ENCODE measurements at places on chromosomes 12 and 14.
A peak's percentile ranks its signal among the peaks of the same experiment; 100 is the strongest.

GRCh38 chr12:101828463-101829196 is 2.1 kb downstream of the GNPTAB start:
- DNase-seq: no peak

GRCh38 chr14:88929656-88930436 is 105.4 kb downstream of the TTC8 start:
- no peak for DNase-seq

DNA sequence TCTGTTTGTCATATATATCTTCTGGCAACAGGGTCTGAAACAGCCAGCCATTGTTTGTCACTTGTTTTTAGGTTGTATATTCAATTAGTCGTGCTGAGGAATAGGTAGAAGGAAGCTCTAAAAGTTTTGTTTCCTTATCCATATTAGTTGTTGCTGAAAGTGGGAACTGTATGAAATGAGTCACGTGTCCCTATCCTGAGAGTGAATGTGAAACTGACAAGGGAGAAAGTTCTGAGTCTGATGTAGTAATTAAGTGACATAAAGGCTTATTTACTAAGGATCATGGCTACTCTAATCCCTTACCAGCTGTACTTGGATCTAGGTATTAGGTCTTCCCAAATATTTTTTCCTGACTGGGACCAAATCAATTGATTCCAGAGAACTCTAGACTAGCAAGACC is 16.4 kb downstream of the FAM234B start:
- DNase-seq: no peak

- peak; percentile 30 for DNase-seq
Measured at GRCh38 chr12:28497889-28498411, 307.7 kb downstream of the CCDC91 start.

GRCh38 chr12:85405781-85406522 is 125.9 kb downstream of the ALX1 start:
- DNase-seq: peak; percentile 58

DNA sequence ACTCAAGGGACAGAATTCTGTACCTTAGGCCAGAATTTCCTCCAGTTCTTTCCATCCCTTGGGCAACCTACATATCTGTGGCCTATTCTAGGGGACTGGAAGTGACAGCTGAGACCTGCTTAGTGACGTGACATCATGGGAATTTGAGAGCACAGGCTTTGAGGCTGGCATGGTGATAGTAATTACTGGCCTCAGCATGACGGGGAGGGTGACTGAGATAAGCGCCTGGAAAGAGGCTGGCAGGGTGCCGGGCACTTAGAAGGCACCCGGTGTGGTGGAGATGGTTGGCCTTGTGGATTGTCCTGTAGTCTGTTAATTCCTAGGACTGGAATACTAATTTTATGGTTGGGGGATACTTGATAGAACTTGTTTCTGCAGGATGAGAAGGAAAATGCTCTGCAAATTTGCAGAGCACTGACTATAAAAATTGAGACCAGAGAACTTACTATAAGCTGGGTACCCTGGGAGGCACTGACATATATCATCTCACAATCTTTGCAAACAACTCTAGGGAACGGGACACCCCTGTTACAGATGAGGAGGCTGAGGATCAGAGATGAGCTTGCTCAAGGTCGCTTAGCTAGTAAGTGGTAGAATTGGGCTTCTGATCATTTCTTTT is 42.2 kb upstream of the TBX3 start:
- DNase-seq: no peak

- DNase-seq: peak; percentile 48
Measured at GRCh38 chr12:78403681-78404080, 460.9 kb upstream of the SYT1 start.

DNA sequence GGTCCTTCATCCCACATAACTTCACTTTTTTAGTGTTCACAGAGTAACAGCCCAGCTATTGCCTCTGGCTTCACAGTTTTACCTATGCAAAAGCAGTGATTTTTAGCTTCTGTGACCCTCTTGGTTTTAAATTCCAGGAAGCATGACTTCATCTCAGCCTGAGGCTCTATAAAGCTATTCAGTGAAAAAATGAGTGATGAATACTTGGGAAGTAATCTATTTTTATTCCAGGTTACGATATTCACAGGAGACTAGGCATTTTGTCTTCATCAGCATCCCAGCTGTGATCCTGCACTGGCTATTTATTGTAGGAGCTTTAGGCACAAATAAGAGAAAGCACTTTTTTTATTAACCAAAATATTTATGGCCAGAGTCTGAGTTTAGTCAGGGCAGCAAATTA is 164.8 kb downstream of the SNAPC1 start:
- DNase-seq: no peak

GRCh38 chr12:92030618-92031017 is 115.0 kb downstream of the BTG1 start:
- DNase-seq: no peak

- DNase-seq: no peak
Measured at GRCh38 chr14:84826294-84826693, 703.6 kb upstream of the FLRT2 start.

- DNase-seq: no peak
Measured at GRCh38 chr12:6532927-6533652, 1.2 kb upstream of the GAPDH start.

DNA sequence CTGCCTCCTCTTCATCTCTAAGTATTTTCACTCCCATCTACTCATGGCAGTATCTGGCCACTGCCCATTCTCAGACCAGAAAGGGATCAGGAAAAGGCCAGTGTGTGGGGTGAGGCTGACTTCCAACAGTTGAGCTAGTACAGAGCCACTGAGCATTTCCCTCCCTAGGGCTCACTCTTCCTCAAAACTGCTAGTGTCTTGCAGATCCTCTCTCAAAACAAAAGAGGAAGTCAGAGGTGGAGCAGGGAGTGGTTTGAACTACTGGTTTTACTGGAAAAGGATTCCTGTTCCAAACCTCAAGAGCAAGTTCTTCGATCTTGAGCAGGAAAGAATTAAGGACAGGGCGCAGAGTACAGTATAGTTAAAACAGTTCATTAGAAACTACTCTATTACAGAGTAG is 11.7 kb upstream of the RNASE10 start:
- DNase-seq: no peak

DNA sequence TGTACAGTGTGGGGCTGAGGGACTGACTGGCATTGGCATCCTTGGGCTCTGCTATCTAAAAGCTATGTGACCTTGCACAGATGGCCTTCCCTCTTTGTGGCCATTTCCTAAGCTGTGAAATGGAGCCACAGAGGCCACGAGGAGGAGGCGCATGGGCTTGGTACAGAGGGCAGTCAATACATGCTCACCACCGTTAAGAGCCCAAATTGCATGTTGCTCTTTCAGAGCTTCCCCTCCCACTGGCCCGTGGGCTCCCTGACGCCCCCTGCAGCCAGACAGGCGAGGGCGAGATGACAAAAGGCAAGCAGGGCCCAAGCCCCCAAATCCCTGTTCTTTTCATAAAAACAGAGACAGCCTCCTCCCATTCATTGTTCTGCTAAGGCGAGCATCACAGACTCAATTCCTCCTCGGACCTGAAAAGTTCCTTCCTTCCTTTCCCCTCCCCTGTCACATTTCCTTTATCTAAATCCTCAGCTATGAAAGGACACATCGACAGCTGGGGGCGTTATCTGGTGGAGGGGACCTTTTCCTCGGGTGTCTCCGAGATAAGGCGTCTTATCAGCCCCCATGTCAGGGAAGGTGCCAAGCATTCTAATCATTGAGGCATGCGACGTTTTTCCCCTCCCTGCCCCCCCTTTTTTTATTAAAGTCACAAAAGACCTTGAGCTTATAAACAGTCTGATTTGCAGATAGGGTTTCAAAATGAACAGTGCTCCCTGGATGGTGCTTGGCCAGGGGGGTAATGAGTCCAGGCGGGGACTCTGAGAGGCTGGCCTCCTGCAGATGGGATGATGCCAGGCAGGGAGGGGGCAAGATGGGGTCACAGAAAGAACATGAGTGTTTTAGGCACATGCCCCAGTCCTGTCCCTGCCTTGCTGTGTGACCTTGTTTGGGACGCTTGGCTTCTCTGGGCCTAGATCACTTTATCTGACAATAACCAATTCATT is 26.4 kb downstream of the FAM222A start:
- no peak for DNase-seq

- peak; percentile 45 for DNase-seq
Measured at GRCh38 chr14:58171090-58171489, 19.1 kb upstream of the ARMH4 start.

GRCh38 chr14:38210587-38211216 is 3.0 kb downstream of the SSTR1 start:
- DNase-seq: no peak

DNA sequence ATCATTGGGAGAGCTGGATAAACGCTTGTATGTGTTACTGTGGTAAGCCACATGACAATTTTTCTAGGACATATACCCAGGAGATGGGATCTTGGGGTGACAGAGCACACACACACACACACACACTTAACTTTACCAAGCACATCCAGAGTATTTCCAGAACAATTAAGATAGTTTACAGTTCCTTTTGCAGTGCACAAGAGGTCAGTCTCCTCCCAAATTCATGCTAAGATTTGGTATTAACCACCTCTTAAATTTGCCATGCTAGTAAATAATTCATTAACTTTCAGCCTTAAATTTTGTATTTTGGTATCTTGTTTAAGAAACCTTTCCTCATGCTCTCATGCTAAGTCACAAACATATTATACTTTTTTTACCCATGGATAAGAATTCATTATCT is 33.9 kb upstream of the LIMA1 start:
- no peak for DNase-seq

DNA sequence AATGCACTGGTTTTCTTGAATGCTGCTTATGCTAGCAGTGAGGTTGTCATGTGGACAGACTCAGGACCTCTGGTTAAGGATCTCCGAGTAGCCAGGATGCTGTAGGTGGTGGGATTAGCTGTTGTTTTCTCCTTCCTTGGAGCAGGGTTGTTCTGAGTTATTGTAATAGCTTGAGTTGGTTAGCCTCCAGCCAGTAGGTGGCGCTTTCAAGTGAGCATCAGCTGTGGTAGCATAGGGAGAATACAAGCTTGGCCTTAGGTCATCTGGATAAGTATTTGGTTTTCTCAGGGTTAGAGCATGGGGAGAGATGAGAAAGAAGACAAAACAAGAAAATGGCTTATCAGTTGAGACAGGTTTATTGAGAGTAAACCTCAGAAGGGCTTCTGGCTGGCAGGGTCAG is 299.7 kb upstream of the FBXO33 start:
- DNase-seq: no peak

GRCh38 chr12:105659355-105660075 is 329.0 kb downstream of the C12orf75 start:
- DNase-seq: no peak

DNA sequence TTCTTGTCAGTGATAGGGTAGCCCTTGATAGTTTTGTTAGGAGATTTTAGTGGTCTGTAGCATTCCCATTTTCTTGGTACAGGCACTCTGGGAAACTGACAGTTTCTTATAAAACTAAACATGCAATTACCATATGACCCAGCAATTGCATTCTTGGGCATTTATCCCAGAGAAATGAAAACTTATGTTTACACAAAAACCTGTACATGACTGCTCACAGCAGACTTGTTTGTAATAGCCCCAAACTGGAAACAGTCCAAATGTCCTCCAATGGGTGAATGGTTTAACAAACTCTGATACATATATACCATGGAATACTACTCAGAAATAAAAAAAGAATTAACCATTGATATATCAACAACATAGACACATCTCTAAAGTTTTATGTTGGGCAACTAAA is 75.5 kb downstream of the BORCS5 start:
- DNase-seq: no peak

GRCh38 chr12:26825459-26826016 is 7.5 kb downstream of the ITPR2 start:
- no peak for DNase-seq

- DNase-seq: no peak
Measured at GRCh38 chr12:2857576-2857975, 737 bp upstream of the TEX52 start.

- no peak for DNase-seq
Measured at GRCh38 chr12:57770734-57771133, 1.2 kb downstream of the METTL1 start.

GRCh38 chr12:54053003-54053750 is 458 bp upstream of the HOXC4 start:
- DNase-seq: no peak

DNA sequence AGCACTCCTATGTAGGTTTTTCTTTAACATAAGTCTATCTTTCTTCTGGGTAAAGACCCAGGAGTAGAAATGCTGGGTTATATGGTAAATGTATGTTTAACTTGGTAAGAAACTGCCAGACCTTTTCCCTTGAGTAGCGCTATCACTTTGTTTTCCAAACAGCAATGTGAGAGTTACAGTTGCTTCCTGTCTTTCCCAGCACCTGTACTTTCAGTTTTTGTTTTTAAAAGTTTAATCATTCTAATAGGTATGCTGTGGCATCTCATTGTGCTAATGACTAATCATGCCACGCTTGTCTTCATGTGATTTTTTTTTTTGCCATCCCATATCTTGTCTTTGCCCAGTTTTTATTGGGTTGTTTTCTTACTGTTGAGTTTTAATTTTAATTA is 28.1 kb downstream of the GIT2 start:
- DNase-seq: no peak

- DNase-seq: no peak
Measured at GRCh38 chr14:56744016-56744415, 66.3 kb downstream of the OTX2 start.

GRCh38 chr14:33738491-33738890 is 212.4 kb downstream of the EGLN3 start:
- no peak for DNase-seq

DNA sequence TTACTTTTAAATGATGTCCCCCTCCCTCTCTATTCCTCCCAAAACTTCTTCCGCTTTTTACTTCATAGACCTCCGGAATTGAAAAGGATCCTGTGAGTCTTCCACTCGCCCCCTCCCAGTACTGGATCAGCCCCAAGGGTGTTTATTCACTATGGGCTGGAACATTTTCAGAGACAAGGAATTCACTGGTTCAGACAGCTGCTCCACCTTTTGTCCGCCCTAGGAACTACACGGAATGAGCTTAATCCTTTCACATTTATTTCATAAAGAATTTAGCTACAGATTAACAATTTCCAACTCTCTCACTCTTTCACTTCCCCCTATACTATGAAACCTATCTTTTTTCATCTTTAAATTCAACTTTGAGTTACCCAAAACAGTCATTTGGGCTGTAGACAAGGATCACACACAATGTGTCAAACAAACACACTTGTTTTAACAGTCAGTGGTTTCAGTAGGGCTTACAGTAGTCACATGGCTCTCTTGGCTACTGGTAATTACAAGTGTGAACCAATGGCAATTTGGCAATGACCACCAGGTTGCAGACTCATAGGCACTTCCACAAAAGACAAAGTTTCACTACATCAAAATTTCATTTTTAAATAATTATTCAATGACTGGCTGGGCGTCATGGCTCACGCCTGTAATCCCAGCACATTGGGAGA is 20.6 kb downstream of the CNIH1 start:
- DNase-seq: no peak

DNA sequence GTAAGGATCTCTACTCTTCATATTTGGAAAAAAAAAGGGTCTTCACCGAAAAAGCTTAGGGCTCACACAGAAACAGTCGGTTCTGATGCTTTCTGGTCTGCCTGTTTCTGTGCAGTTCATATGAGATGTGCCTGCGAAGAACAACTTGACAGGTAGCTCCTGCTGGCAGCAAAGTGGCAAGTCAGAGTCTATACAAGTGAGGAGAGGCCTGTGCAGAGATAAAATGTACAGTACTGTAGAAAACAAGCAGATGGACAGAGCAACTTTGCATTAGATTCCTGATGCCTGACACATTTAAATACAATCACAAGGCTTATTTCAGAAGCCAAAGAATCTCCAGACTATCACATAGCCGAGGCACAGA is 936.0 kb downstream of the DIO2 start:
- no peak for DNase-seq

- DNase-seq: no peak
Measured at GRCh38 chr14:99562856-99563748, 40.9 kb downstream of the CCDC85C start.

- no peak for DNase-seq
Measured at GRCh38 chr12:89525305-89525823, 483 bp downstream of the POC1B start.
